Memory B cell (primary cell): ENCODE measurements at places on chromosomes 12 and 14.
A peak's percentile ranks its signal among the peaks of the same experiment; 100 is the strongest.

- DNase-seq, result no peak
Observed at GRCh38 chr12:68559246-68559645, 51.5 kb upstream of the RAP1B start.

- DNase-seq, result peak; percentile 73
Observed at GRCh38 chr14:69818758-69819191, 21.7 kb upstream of the SLC10A1 start.

- peak; percentile 81 for DNase-seq
Observed at GRCh38 chr14:94036313-94037167, 10.4 kb downstream of the OTUB2 start.

DNA sequence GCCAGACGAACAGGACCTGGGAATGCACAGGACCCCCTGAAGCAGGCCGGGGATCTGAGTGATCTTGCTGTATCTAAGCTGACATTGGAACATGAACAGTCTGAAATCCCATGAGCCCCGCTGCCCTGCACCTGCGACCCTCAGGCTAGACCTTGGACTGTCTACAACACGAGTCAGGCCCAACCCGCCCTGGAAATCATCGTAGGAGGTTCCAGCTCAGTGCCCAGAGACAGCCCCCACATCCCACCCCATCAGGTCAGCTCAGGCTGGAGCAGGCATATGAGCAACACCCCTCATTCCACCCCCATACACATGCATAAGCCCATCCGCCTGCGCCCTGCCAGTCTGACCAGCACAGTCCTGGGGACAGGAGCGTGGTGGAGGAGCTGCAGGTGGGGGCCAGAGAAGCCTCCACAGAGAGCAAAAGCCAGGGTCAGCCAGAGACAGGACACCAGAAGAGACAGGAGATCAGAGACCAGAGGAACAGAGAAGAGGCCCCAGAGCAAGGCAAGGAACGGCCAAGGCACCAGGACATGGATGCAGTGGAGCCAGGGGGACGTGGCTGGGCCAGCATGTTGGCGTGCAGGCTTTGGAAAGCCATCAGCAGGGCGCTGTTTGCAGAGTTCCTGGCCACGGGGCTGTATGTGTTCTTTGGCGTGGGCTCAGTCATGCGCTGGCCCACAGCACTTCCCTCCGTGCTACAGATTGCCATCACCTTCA is at the start of gene AQP6:
AQP6 (plus strand) TSS at position 307 of the 720 bp plus-strand sequence; CDS start at position 534, 227 bp downstream.
- no peak for DNase-seq

GRCh38 chr12:131892711-131893604 is 1.5 kb upstream of the ULK1 start:
- no peak for DNase-seq

DNA sequence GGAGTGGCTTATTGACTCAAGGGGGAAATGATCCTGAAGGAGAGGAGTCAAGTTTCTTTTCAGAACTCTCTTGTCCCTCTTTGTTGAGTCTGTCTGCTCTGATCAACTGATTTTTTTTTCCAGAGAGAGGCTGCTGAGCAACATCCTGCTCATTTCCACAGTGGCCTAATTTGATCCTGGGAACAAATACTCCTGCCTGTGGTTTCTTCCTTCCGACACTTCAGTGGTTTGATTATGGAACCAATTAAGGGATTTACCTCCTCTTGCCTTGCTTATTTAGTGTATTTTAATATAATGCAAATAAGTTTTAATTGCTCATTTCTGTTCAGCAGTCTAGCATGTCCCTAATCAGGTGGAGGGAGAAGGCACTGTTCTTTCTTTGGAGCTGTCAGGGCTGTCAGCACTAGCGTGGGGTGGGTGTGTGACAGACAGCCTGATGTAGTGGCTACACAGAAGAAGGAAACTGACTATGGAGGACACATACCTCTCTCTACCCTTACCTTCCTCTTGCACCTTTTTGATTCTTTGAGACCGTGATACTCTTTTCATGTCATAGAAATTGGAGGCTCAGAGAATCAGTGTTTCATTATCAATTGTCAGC is 344.9 kb upstream of the STXBP6 start:
- no peak for DNase-seq

- no peak for DNase-seq
Observed at GRCh38 chr12:2739832-2740641, 54.7 kb upstream of the FKBP4 start.

- no peak for DNase-seq
Observed at GRCh38 chr14:29370024-29370423, 557.6 kb downstream of the PRKD1 start.

DNA sequence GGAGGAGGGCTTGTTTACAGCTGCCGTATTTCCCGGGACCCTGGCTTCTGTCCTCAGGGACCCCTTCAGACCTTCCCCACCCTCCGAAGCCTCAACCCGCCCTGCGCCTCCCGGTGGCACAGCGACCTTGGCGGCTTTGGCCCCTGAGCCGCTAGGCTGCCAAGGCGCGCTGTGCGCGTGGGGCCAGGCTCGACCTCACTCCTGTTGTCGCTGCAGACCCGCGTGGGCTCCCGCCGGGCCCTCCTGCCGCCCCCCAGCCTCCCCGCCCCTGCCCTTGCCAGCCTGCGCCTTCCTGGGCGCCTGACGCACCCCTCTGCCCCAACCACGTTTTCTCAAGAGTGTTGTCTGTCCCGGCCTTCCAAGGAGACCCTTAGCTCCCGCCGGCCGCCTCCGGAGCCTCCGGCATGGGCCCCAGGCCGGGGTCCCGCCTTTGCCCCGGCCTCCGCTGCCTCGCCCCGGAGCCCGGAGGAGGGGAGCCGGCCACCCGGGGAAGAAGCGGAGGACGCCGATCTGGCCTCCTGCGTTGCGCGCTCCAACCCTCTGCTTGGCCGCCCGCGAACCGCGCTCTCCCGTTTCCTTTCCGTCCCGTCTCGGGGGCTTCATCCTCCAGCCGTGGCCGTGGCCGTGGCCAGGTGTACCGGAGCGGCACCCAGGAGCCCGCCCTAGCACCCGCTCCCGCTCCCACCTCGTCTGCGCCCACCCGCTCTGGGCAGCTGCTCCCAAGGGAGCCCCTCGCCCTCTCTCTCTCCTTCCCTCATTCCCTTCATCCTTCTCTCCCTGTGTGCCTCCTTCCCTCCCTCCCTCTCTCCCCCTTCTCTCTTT is 19.9 kb downstream of the PPP2R5C start:
- DNase-seq, result peak; percentile 22

DNA sequence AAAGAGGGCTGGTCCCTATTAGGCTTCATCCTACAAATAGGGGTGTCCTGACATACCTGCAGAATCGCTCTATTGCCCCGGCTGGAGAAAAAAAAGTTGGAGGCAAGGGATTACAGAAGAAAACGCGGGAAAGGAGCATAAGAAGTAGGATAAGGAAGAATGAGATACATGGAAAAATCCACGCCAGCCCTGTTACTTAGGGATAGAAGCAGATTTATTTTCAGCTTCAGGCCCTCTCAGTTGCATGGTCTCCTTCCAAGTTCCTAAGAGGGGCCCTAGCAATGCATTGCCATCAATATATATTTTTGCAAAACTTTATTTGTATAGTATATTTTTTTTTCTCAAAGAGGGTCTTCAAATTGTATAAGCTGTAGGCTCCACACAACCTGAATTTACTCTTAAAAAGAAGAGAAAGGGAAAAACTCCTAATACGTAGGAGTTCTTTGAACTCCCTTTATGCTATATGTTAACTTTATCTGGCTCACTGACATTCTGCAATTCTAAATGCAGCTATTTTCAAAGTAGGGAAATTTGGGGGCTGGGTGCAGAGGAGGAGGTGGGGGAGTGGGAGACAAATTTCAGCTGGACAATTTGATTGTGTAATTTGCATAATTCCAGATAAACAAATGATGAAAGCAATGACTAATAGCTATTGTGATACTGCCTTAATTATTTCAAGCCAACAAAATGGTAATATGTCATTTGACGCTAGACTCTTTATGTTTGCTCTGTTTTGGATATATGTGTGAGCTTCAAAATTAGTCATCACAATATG is 137.7 kb upstream of the TRHDE start:
- no peak for DNase-seq

DNA sequence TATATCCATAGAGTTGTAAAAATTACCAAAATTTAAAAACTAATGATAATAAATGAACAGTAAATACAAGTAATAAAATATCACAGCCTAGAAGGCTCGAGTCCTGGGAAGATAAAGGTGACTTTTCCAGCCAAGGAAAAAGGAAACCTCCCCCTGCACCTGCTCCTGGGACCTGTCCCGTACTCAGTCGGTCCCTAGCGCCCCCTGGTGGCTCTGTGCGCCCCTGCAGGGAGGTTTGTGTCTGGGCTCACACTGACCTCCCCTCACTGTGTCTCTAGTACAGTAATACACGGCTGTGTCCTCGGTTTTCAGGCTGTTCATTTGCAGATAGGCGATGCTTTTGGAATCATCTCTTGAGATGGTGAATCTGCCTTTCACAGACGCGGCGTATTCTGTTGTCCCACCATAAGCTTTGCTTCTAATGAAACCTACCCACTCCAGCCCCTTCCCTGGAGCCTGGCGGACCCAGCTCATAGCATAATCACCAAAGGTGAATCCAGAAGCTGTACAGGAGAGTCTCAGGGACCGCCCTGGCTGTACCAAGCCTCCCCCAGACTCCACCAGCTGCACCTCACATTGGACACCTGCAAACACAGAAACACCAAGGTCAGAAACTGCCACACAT is 1030.4 kb downstream of the TMEM121 start:
- peak; percentile 78 for DNase-seq

DNA sequence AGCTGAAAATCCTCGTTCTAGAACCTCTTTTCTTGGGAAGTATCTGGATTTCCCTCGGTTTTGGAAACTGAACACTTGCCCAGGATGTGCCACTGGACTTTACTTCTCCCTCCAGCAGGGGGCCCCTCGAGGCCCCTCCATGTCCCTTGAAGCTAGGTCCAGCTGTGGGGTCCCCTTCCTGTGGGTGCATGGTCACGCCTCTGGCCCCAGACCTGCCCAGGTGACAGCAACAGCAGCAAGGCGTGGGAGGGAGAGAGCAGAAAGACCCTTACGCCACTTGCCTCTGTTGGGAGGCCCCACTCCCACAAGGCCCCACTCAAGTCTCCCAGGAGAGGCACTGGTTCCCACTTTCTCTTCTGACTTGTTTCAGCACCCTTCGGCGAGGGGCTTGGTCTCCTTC is 3.1 kb downstream of the SLC25A29 start:
- no peak for DNase-seq

DNA sequence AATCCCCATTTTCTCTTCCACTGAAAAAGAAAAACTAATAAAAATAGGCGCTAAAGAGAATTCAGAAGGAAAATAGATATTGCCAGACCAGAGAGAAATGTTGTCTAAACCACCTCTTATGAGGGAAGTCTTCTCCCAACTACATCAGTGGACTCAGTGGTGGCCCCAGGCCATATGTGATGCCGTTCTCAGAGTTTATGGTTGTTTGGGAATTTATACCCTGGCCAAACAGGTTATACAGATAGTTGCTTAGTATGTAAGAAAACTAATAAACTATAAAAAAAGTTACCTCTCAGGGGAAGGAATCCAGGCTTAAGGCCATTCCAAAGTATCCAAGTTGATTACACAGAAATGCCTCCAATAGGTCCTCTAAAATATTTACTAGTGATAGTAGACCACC is 103.4 kb upstream of the RBM19 start:
- DNase-seq, result no peak

GRCh38 chr12:123269395-123269892 is 2.2 kb downstream of the CDK2AP1 start:
- peak; percentile 47 for DNase-seq

DNA sequence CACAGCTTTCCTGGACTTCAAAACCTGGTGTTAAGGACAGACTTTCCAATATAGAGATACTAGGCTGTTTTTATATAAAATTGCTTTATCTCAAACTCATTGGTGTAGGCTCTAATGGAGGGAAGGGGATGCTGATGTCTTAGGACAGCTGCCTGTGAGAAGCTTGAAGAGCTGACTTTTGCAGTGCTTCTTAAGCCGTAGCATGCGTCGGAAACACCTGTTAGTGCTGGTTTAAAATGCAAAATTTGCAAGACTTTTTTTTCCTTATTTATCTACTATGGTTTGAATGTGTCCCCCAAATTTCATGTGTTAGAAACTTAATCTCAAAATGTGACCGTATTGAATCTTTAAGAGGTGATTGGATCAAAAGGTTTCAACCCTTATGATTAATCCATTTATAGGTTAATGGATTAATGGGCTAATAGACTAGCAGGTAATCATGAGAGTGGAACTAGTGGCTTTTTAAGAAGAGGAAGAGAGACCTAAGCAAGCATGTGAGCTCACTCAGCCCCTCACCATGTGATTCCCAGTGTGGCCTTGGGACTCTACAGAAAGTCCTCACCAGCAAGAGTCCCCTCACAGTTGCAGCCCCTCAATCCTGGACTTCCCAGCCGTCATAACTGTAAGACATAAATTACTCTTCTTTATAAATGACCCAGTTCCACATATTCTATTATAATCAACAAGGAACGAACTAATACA is 60.9 kb upstream of the FUT8 start:
- peak; percentile 43 for DNase-seq

- DNase-seq, result no peak
Observed at GRCh38 chr14:33782923-33783322, 168.0 kb downstream of the EGLN3 start.

DNA sequence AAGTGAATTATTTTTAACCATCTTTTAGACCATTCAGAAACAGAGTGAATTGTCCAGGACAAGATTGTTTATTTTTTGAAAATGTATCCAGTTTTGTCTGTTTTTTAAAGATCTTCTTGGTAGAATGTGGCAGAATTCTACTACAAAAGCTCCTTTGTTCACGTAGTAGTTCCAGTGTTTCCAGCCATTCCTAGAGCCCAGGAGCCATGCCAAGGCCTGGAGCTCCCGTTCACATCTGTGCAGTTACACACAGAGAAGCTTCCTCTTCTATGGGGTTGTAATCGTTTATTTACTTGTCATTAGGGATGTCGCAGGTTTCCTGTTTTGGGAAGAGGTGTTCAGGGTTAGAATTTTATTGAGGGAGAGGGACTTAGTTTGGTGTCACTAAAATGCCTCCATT is 409.8 kb downstream of the NPAS3 start:
- DNase-seq, result no peak

DNA sequence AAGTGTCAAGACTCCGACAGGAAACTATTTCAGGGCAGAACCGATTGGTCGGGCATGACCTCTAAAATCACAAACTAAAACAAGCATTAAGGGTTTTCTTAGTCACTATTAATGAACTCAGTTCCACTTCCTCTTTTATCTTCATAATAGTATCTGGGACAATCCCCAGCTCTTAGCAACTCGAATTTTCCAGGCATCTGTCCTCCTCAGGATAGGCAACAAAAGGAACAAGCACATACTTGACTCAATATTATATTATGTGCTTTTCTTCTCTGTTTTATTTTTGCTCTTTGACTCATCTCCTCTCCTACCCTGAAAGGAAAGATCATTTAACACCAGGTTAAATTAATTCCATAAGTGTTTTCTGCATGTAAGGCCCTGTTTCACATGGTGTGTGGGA is 638.3 kb upstream of the TBX3 start:
- DNase-seq, result no peak

- no peak for DNase-seq
Observed at GRCh38 chr12:12947902-12948301, 4.1 kb downstream of the GPRC5D start.

DNA sequence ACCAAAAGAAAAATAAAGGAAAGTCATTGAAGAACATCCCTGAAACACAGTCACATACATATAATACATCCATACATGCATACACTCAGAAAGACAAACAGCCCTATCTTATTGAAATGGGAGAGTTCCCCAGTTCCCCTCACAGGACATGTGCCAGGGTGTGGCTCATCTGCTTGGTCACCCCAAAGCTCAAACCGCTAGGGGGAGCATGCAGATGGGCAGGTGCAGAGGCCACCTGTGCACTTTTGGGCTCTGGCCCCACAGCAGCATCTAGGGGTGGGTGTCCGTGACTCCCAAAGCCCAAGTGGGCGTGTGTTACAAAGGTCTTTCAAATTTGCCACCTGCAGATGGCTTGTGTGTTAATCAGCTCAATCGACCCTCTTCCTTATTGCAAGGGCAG is 75.2 kb downstream of the CMAS start:
- no peak for DNase-seq

GRCh38 chr12:65908147-65908546 is 83.9 kb downstream of the HMGA2 start:
- no peak for DNase-seq
